ENCODE measurements at places on chromosomes 1 and 21. TPM values are rescaled to one million over a fixed set of nuclear protein-coding genes. Genes with fewer than 3 reads are reported as not detected.

LRRN2 gene
- polyA plus RNA-seq = 3.3 TPM

ADGRL4 gene
- polyA plus RNA-seq = 0.12 TPM

FAM167B gene
- polyA plus RNA-seq = not detected

CNN3 gene
- polyA plus RNA-seq = 106 TPM

SEMA4A gene
- 38.4 TPM for polyA plus RNA-seq

LRRC39 gene
- 10.3 TPM for polyA plus RNA-seq
